Activated T-helper 2 cell treated with anti-CD3 and anti-CD28 coated beads, Interferon-gamma antibody, Interleukin-2, Interleukin-4, amounts not matched to agents 10 μg/mL and 5 μg/mL and 100 μg/mL, durations not matched to agents 14 hours and 24 hours and 36 hours (primary cell): ENCODE measurements at places on chromosomes 5 and 9.
A peak's percentile ranks its signal among the peaks of the same experiment; 100 is the strongest.

GRCh38 chr9:96343515-96344360 is 39.8 kb downstream of the SLC35D2 start:
- DNase-seq: no peak

DNA sequence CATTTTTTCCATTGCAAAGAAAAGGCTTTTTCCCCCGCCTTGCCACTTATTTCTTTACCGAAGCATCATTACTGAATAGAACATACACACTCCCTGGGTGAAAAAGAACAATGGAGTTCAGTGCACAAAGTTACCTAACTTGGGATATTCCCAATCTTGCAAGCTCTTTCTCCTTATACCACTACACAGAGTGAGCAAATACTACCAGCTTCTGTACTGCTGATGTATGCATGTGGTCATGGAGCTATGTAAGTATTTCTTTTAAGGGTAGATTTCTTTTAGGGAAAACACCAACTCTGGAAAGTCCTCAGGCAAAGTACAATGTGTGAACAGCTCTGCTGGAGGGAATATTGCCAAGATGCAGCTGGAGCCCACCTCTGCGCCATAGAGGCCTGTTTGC is 81.1 kb downstream of the AOPEP start:
- DNase-seq: no peak

- no peak for DNase-seq
Observed at GRCh38 chr5:1205255-1206180, 4.1 kb downstream of the SLC6A19 start.

- DNase-seq: no peak
Observed at GRCh38 chr9:127170652-127171051, 48.2 kb upstream of the ANGPTL2 start.

GRCh38 chr5:37506241-37506640 is 127.1 kb downstream of the WDR70 start:
- no peak for DNase-seq

- no peak for DNase-seq
Observed at GRCh38 chr5:83513491-83513890, 41.9 kb downstream of the VCAN start.

- peak; percentile 74 for DNase-seq
Observed at GRCh38 chr5:111223787-111224560, at the start of gene CAMK4. TSS of gene CAMK4 (plus strand) at chr5:111224384. CDS start at chr5:111224484, 100 bp downstream.

- DNase-seq: no peak
Observed at GRCh38 chr9:113621309-113621791, 157.8 kb downstream of the RGS3 start.

GRCh38 chr5:148697180-148697808 is 43.0 kb upstream of the HTR4 start:
- no peak for DNase-seq

GRCh38 chr9:133759146-133759900 is 21.2 kb upstream of the SARDH start:
- no peak for DNase-seq

DNA sequence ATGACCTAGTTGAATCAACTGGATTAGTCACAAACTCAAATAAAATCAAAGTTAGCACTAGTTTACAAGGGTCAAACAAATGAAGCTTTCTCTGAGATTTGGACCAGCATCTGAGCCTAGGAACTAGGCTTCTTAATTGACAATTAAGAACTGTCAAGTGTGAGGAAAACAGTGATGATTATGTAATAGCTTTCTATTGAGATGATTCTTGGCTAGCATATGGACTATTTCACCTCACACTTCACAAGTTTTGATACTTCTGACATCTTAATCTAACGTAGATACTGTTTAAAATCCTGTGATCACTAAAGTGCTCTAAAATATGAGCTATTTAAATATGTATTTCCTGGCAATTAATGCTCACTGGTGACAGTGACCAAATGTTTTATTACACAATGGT is 542.9 kb downstream of the EFNA5 start:
- no peak for DNase-seq

DNA sequence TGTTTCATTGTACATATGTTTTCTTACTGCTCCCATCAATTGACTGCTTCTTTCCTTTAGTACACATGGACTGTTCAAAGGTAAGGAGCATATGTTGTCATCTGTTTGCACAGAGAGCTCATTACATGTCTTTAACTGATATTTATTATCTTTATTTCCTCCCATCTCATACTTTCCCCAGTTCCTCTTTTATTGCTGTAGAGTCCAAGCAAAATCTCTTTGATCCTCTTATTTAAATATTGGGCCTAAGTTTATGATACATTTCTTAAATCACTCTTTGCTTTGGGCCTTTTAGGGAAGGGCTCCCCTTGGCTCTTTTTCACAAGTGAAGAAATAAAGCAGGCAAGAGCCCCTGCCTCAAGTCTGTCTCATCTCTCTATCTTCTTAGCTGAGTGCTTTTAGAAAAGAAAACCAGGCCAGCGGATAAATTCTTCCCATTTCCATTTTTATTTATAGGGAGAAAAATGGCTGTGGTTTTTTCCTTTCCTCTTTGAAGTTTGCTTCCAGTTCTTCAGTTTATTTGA is 152.4 kb downstream of the DOCK2 start:
- no peak for DNase-seq

- no peak for DNase-seq
Observed at GRCh38 chr9:132214027-132214622, 52.3 kb downstream of the NTNG2 start.
